ENCODE measurements at places on chromosomes 2 and 18.

DNA sequence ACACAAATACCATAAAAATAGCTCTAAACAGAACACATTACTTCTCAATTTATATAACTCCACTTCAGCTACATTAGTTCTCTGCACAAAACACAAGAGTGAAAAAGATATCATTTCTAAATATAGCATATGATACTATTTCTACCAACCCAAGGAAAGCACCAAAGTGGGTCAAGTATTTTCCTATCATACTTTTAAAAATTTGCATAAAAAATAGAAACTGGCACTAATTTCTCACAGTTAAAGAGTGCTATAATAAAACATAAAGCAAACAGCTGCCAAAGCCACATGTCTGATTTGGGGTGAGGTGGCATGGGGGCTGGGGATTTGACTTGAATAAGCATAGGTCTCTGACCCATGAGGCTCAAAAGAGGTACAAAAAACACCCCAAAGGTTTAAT, 61.5 kb downstream of the BARD1 start:
- no peak for DNase-seq

DNA sequence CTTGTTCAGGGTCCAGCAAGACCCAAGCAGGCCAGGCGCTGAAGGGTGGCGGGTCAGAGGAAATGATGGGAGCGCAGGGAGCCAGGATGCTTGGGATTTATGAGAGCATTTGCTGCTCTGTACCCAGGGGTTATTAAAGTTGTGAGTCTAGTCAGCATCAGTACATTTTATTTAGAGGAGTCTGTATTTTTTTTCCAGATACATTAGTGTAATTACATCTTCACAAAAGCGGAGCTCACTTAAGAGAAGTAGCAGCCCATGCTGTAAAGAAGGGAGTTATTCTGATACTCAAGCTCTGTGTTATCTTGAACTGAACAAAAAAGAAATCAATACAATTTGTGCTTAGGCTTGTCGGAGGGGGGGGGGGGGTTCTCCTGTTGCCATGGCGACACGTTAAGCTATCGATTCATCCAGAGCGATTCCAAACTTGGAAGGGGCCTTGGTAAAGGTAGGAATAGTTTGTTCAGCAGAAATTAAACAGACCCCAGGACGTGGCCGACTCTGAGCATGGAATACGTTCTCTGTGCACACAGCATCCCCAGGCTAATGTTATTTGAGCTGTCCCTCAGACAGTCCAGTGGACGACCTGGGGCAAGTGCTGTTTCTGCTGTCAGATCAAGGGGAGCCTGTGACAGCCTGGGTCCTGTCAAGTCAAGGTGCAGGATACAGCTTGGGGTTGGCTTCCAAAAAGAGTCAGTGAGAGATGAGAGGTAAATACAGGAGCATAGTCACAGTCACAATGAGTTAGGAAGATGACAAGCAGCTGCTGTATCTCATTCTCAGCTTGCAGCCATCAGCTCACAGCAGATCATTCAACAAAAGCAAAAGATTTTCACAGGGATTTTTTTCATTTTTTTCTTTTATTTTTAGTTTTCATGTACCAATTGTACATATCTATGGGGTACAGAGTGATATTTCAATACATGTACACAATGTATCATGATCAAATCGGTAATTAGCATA, 387.6 kb downstream of the DCDC2C start:
- DNase-seq: no peak

- no peak for DNase-seq
Measured at GRCh38 chr2:213086050-213086449, 65.4 kb downstream of the IKZF2 start.

- no peak for DNase-seq
Measured at GRCh38 chr2:126359494-126359893, 296.5 kb upstream of the GYPC start.

DNA sequence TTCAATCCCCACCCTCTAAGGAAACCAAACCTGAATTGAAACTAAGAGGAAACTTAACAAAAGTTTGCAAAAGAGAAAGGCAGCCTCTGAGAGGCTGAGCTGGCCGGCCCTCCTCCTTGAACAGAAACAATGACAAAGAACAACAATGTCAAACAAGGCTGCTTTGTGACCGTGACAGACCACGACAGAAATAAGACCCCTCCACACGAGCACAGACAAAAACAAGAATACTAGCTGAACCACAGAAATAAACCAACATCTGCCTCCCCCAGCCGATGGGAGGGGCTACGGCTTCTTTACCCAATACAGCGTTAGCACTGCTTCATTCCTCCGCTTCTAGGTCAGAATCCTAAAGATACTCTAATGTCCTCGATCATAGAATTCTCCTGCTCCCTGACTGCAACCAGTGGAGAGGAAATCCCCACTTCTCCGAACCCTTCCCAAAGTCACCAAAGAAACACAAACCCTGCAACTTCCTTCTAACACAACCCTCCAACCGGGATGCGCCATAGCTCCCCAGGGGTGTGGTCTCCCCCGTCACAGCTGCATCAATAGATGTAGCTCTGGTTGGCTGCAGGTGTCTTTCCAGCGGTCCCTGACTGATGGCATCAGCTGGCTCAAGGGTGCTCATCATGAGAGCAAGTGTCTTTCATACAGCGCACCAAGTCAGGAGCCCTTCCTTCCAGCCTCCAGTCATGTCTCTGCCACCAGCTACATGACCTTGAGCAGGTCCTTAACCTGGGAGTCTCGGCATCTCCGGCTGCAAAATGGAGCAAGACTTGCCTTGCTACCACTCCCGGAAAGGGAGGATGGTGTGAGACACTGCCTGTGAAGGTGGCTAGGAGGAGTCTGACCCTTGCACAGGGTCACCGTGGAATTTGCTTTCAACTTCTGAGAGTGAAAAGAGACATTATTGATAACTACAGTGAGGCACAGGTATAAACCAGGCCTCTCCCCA, 198.6 kb downstream of the HAUS1 start:
- no peak for DNase-seq

GRCh38 chr18:76457475-76457874, 37.6 kb downstream of the ZNF516 start:
- no peak for DNase-seq

- DNase-seq: no peak
Measured at GRCh38 chr2:64112016-64112415, 32.2 kb downstream of the PELI1 start.

DNA sequence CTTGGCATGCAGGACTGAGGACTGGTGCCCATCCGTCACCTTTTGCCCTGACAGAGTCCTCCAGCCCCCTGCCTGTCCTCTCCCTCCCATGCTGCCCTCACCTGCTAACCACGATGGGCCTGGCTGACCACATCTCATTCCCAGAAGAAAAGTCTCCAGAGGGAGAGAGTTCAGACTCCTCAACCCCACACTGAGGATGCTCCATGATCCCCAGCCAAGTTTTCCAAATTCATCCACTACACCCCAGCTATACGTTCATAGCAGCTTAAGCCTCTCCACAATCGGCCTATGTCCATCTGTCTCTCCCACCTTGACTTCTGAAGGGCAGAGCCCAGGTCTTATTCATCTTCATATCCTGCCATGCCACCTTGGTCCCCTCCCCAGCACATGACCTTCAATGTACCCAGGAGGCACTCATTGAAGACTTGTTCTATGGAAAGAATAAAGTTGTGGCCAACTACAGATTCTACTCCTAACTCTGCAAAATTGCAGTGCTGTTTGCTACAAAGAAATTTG, 115.6 kb upstream of the ID2 start:
- DNase-seq: no peak

DNA sequence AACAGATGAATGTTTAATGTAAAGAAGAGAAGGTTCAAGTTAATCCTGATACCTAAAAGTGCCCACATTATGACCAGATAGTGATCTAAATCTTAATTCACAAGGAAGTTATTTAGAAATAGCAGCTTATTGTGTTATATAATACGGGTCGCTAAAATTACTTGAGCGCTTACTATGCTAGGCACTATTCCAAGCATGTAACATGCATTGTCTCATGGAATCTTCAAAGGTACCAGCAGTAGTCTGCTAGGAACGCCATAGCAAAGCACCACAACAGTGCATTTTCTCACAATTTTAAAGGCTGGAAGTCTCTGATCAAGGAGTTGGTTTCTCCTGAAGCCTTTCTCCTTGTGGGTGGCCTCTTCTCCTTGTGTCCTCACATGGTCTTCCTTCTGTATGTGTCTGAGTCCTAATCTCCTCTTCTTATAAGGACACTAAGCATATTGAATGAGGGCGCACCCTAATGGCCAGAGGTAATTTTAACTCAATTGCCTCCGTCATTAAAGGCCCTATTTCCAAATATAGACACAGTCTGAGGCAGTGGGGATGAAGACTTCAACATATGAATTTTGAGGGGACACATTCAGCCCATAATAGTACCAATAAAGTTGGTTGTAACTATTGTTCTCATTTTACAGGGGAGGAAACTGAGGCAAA, 118.4 kb downstream of the LRRC30 start:
- DNase-seq: no peak

DNA sequence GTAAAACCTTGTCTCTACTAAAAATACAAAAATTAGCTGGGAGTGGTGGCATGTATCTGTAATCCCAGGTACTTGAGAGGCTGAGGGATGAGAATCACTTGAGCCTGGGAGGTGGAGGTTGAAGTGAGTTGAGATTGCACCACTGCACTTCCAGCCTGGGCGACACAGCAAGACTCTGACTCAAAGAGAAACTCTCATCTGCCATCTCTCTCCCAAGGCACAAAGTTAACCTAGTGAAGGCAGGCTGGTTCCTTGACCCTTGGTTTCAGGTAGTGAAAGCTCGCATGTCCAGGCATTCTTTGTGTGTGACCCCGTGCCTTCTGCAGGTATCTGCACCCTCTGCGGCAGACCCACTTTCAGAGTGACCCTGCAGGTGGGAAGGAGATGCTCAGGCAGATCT, 100.0 kb downstream of the WDSUB1 start:
- DNase-seq: no peak

GRCh38 chr2:12824351-12824777, 107.6 kb downstream of the TRIB2 start:
- DNase-seq: no peak

DNA sequence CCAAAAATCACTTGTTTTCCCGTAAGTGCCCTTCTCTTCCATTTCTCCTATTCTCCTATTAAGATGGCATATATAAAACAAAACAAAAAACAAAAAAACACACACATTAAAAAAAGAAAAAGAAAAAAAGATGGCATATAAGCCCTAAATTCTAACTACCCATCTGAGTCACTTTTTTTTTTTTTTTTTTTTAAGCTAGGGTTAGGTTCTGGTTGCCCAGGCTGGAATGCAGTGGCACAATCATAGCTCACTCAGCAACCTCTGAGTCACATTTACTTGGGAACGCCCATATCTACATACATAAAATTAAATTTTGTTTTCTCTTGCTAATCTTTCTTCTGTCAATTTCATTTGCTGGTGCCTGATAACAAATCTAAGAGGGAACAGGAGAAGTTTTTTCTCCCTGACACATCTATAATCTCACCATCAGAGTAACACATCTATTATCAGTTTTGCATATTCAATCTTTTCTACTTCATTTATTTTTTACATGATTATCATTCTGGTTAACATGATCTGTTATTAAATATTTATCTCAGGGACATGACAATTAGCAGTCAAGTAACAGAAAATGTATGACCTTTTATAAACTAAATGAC, 52.1 kb downstream of the EEF1B2 start:
- no peak for DNase-seq

GRCh38 chr2:212005085-212005671, 533.4 kb downstream of the ERBB4 start:
- no peak for DNase-seq

- DNase-seq: no peak
Measured at GRCh38 chr2:5923957-5924945, 232.1 kb downstream of the SOX11 start.

GRCh38 chr2:39723497-39723896, 55.6 kb downstream of the THUMPD2 start:
- no peak for DNase-seq

GRCh38 chr2:51350100-51350499, 318.2 kb upstream of the NRXN1 start:
- DNase-seq: no peak

DNA sequence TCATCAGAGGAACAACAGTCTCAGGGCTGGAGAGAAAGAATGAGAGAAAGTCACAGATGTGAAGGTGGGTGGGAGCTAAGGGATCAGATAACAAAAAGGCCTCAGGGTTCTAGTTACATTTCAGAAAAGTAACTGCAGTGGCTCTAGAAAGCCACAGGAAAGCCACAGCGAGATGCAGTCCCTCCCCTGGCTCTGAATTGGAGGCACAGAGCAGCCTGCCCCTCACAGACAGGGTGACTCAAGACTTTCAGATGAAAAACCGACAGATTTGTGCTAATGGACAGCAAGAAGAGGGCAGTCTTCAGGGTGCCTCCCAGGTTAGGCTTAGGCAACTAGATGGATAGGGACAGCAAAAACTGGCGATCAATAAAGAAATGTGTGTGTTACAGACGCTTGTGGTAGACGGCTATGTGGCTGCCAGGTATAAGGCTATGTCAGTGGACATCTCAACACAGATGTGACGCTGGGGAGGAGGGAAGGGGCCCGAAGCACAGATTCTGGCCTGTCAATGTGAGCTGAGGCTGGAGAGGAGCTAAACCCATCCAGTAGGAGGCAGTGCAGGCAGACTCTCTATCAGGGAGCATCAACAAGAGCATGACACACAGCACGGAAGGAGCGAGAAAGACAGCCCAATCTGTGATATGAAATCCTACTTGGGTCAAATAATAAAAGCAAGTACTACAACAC, 26.2 kb downstream of the UNC50 start:
- DNase-seq: no peak

DNA sequence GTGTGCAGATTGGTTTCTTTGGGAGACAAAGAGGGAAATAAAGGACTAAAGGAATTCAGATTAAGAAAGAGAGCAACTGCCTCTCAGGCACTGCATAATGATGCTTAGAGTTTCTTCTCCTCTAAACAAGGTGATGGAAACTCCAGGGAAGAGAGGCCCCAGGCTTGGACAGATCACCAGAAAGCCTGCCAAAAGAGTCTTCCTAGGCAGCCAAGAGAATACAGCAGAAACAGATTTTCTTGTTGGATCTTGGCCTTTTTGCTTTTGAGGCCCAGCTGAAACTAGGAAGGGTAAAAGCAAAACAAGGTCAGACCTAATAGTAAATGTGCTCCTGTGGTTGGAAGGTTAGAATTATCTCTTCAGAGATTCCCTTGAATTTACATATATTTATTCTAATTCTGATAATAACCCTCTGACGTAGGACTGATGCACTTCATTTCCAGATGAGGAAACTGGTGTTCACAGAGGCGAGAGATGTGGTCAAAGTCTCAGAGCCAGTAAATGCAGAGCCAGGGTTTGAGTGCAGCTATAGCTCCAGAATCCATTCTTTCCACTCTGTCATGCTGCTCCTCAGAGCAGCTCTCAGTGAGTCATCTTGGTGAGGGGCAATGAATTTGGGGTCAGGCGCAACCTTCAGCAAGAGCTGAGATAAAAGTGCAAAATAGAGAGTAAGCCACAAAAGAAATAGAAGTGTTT, 142.3 kb upstream of the FBXO11 start:
- DNase-seq: no peak

DNA sequence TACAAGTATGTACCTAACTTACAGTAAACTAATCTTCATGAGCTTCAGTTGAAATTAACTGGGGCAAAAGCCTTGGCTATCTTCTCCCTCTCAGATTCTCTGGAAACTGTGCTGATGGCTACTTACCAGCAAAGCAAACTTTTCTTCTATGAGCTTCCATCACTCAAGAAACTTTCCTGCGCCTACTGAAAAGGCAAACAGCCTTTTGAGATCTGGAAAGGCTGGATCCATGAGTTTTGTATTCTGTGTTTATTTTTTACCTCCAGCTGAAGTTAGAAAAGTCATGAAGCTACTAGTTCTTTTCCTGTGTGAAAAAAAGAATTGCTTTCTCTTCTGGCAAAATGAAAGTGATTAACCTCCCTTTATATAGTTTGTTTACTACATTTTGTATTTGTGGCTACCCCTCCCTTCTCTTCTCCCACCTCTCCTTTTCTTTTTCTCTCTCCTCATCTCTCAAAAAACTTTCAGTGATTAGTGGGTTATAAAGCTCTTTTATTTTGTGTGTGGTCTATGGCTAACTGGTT, 49.2 kb upstream of the RNF152 start:
- no peak for DNase-seq
